ENCODE measurements at places on chromosomes 6 and 20.

DNA sequence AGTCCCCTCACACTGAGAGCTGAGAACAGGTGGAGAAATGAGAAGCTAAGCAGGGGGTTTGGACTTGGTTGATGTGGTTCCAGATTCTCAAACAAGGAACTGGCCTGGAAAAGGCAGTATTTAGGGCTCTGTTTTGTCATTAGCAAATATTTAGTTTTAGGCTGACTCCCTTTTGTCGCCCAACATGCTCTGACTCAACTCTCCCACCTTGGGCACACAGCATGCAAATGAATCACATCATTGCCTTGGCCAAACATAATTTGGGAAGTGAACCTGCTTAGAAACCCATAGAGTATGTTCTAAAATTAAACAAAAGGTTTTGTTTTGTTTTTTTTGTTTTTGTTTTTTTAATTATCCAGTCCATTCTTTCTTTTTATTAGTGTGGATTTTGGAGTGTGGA is 9.5 kb upstream of the UQCC2 start:
- DNase-seq, result no peak

GRCh38 chr6:127918506-127919427 is 17.9 kb upstream of the THEMIS start:
- DNase-seq, result no peak

DNA sequence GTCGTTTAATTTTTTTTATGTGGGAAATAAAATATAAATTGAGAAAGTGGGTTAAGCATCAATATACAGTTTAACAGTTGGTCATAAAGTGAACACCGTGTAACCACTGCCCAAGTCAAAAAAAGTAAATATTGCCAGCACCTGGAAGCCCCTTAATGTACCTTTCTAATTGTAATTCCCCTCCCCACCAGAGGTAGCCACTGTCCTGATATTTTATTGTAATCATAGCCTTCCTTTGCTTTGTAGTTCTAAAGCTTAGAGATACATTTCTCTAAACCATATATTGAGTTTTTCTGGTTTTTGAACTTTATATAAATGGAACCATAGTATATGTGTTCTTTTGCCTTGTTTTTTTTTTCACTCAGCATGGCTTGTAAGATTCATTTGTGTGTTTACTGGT is 180.6 kb downstream of the TBC1D7 start:
- DNase-seq, result no peak

DNA sequence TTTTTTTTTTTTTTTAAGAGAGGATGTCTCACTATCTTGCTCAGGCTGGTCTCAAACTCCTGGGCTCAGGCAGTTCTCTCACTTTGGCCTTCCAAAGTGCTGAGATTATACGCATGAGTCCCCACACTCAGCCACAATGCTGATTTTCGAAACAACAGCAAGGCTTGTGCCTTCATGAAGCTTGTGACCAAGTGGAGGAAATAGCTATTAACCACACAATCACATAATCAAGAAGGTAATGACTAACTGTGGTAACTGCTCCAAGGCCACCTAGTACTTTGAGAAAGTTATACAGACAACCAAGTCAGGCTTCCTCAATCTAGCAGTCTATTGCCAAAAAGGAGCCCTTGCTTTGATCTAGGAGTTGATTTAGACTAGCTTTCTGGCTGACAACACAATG is 46.3 kb downstream of the SOD2 start:
- no peak for DNase-seq

DNA sequence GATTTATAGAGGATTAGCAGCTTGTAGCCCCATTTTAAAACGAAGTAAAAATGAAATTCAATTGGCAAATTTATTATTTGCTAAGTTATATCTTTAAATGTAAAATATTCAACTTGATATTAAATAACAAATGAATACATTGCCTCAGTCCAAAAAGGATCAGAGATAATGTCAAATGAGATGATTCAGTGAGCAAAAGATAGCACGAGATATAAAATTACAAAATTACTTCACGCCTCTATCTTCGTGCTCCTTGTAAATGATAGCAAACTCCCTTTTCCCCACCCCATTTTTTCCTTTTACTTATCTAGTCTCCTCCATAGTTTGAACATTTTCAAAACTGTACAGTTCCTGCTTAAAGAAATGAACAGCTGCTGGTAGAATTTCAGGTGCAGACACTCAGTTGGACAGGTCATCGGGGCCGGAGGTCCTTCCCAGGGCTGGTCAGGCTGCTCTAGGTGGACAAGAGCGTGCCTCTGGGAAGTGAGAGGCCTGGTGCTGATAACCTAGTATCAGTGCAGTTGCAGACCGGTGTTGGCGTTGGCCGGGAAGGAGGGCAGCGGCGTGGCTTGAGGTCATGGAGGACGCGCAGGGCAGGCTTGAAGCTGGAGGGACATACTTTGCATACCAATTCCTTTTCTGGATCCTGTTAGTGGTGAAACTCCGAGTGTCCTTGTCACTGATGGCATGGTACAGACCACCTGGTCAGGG is 83.9 kb downstream of the CDC5L start:
- no peak for DNase-seq

GRCh38 chr20:57654363-57654997 is 34.3 kb upstream of the ZBP1 start:
- peak; percentile 13 for DNase-seq

DNA sequence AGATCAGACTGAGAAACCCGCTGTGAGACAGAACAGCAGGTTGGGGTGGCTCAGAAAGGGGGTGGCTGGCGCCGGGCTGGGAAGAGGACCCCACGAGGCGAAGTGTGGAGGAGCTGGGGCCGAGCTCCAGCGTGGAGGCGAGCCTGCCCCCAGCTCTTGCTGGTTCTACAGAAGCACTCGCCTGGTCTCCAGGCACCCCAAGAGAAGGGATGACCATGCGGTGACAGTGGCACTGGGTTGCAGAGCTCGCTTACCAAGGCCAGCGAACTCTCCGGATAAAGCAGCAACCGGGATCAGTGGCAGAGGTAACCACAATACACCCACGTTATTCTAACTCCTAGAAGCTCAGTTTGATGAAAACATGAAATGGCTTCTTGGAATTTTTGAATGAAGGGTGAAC is 26.5 kb downstream of the THBS2 start:
- DNase-seq, result no peak

DNA sequence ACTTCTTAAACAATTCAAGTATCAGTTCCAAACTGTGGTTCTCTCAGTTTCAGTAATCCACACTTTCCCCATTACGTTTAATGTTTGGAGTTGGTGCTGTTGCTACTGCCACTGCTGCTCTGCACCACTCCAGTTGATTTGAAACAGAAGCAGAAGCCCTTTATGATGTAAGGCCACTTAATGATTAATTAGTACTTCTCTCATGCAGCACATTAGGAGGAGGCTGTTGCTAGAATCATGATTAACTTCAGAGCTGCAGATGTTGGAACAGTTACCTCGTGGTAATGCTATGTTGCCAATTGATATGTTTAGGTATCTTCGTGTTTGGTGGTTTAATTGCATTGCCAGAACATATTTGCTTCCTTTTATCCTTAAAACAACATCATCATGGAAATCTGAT is 986.2 kb upstream of the CITED2 start:
- no peak for DNase-seq

DNA sequence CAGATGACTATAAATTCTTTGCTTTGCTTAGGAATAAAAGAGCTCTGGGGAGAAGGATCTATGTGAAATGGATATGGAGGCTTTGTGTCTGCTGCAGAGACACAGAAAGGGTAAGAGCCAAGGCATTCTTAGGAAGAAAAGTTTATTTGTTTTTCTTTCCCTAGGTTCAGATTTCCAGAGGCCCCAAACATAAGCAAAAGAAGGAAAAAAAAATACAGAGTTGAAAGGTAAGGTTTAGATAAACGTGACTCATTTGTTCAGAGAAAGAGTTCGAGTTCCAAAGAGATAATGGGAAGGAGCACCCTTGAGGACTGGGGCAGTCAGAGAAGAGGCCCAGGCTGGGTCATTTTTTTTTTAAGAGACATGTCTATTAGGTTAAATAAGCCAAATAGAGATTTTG is 27.4 kb upstream of the BMP5 start:
- DNase-seq, result no peak

DNA sequence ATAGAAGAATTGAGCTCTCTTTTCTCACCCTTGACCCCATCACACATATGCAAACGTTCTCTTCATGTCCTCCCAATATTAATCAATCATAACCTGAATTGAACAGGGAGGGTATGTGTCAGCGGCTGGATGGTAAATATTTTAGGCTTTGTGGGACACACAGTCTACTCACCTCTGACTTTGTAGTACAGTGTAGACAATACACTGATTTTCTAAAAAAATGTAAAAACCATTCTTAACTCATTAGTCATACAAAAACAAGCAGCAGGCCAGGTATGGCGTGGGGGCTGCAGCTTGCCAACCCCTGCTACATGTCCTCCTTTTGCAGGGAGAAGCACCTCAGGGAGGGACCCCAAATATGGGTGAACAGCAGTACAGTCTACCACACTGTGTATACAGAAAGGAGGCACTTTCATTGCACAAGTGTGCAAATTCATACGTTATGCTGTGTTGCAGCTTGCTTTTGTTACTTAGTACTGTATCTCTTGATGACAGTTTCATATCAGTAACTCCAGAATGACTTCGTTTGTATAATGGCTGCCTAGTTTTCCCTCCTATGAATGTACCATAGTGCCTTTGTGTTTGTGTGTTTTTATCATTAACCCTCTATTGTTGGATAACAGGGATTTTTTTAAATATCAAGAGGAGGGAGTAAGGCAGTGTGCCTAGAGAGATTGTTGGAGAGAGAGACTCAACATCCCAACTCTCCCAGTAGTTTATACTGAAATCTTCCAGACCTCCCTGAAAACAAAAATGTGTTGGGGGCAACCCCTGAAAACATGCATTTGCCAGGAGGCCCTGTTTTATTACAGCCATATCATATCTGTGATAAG is 214.3 kb downstream of the ZMYND8 start:
- DNase-seq, result no peak

DNA sequence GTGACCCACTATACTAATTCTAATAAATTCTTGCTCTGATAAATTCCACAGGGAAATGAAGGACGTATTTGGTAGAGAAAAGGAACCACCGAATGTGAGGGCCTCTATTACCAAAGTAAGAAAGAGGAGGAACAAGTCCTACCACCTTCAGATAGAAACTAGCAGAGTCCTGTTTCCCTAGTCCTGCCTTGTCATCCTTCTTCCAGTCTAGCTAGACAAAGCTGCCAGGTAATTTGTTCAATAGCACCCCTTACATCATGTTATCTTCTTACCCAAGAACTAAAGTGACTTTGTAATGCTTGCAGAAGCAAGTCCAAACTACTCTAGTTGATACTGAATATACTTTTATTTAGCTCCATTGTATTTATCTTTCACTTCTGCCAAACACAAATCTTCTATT is 29.3 kb upstream of the FAM83B start:
- no peak for DNase-seq

- DNase-seq, result no peak
Measured at GRCh38 chr6:81769824-81770223, 17.3 kb upstream of the TENT5A start.

DNA sequence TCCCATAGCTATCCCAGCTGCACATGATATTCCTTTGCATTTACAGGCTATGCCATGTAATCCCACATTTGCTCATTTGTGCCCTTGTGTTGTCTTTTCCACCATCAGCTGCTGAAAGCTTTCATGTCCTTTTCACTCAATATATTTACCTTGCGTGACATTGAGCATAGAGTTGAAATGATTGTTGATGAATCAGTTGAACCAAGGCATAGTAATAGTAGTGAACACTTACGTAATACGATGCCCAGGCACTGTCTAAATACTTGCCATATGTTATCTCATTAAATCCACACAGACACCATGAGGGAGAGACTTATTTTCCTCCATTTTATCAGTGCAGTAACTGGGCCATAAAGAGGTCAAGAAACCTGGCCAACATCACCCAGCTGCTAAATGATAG is 13.1 kb downstream of the RNF8 start:
- DNase-seq, result no peak

- DNase-seq, result no peak
Measured at GRCh38 chr20:55668631-55669030, 336.7 kb downstream of the CBLN4 start.

GRCh38 chr20:57791966-57792365 is 82.2 kb upstream of the PMEPA1 start:
- DNase-seq, result no peak

DNA sequence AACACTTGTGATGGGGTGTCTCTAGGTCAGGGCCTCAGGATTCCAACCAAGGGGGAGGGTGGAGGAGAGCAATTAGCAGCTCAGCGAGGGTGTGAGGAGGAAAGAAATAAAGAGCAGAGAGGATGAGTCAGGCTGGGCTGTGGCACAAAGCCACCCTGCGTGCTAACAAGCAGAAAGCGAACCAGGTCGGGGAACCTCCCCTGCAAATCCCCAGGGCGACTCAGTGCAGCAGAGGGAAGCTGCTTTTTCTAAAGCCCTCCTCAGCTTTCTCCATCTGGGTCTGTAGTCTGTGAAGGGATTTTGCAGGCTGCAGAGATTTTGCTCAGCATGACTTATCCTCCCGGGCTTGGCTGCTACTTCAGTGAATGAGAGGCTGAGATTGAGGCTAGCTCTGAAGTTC is 6.6 kb upstream of the SPO11 start:
- no peak for DNase-seq

GRCh38 chr20:16106191-16106849 is 466.9 kb downstream of the KIF16B start:
- no peak for DNase-seq
